ENCODE measurements at places on chromosomes 2 and 18. TPM values are rescaled to one million over a fixed set of nuclear protein-coding genes. Genes with fewer than 3 reads are reported as not detected.

The PSMA8 gene
- not detected for total RNA-seq

The TTR gene
- total RNA-seq = not detected

The B4GALT6 gene
- total RNA-seq = 2.7 TPM

The HOXD11 gene
- total RNA-seq = not detected

The SERPINB11 gene
- total RNA-seq = not detected

The POTEJ gene
- total RNA-seq = not detected

The RTKN gene
- 1.8 TPM for total RNA-seq

The EFR3B gene
- 0.66 TPM for total RNA-seq

The SLC11A1 gene
- total RNA-seq = 69.9 TPM

The PARD3B gene
- 69.6 TPM for total RNA-seq

The RGPD3 gene
- total RNA-seq = 1.3 TPM

The CAVIN2 gene
- 41.0 TPM for total RNA-seq

Measured in subcutaneous adipose tissue (tissue), 4 donors.